ENCODE measurements at places on chromosomes 4 and X.

GRCh38 chr4:98627531-98628257, 30.7 kb downstream of the TSPAN5 start:
- DNase-seq = no peak

DNA sequence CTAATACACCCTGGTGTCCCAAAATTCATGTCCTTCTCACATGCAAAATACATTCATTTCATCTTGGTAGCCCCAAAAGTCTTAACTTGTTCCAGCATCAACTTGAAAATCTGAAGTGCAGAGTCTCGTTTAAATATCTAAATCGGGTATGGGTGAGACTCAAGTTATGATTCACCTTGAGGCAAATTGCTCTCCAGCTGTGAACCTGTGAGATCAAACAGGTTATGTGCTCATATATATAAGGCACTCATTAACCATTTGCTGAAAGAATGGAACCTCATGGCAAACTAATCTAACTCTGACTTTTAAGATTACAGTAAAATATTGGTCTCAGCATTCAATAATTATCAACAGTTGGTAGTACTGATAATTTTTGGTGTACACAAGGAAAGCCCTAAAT, 55.5 kb downstream of the PDLIM5 start:
- no peak for DNase-seq

DNA sequence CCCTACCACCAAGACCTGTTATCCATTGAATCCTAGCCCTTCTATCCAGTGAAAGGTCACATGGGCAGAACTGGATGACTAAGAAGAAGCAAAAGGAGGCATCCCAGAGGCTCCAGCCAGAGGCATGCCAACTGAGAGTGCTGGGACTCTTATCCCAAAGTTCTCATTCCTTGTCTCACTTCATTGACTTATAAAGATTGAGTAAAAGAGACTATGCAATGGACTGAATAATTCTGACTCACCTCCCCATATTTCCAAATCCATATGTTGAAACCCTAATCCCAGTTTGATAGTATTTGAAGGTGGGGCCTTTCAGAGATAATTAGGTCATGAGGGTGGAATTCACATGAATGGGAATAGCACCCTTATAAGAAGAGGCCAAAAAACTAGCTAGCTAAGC, 131.4 kb downstream of the COL25A1 start:
- no peak for DNase-seq

- peak; percentile 59 for DNase-seq
Observed at GRCh38 chr4:38782452-38783108, at the start of gene TLR10. Gene TLR10, minus strand, starts transcription at chr4:38782990. Its CDS starts 7,400 bp downstream, at chr4:38775590.

DNA sequence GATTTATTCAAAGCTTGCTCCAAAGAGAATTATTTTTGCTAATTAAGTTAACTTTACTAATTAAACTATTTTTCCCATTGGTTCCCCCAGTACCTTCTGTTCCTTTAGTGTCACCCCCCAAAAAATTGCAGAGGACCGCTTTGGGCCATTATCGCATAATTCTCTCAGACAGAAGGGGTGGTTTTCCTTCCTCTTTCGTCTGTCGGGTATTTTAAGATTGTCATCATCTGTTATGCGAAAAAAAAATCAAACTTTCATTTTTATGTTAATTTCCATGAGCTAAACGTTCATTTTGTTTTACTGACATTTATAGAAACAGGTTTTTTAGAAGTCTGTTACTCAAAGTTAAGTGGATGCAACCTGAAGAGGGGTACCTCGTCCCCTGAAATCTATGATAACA, 76.2 kb upstream of the DDX3X start:
- DNase-seq = no peak

DNA sequence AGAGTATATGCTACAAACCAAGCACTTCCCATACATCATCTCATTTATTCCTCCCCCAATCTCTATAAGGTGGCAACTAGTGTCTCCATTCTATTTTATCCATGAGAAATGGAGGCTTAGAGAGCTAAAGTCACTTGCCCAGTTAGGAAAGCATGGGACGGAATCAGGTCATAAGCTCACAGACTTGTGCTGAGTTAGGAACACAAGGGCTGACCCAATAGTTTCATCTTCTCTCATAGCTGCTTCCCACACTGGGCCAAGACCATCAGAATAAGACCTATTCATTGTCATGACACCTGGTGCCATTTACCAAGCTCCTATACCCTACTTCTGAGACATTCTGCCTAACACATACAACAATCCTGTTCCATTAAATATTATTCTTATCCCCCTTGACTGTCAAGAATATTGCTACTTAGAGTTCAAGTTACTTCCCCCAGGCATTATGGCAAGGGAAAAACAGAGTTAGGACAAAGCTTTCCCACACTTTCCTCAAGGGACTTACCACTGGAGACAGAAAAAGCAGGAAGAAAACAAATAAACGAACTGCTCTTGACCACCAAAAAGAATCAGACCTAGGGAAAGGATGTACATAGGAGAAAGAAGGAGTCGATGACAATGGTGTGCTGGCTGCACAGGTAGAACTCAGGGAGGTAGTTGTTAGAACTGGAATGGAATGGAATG, 167.8 kb downstream of the LDB2 start:
- no peak for DNase-seq

DNA sequence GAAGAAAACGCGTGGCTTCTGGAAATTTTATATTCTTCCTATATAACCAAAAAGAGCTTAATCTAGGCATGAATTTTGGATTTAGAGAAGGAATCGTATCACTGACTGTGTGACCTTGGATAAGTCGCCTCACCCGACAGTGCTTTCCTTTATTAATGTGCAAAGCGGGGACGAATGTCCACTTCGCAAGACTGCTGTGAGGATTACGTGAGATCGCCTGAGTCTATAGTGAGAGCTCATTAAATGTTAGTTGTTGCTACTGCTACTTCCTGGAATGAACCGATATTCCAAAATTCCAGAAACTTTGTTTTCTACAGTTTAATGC, 448 bp upstream of the TBC1D8B start:
- no peak for DNase-seq

DNA sequence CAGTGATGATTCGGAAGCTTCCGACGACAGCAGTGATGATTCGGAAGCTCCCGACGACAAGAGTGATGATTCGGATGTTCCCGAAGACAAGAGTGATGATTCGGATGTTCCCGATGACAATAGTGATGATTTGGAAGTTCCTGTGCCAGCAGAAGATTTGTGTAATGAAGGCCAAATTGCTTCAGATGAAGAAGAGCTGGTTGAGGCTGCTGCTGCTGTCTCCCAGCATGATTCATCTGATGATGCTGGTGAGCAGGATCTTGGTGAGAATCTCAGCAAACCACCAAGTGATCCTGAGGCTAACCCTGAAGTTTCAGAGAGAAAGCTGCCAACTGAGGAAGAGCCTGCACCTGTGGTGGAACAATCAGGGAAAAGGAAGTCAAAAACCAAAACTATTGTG, 14.2 kb downstream of the CXCR3 start:
- no peak for DNase-seq

DNA sequence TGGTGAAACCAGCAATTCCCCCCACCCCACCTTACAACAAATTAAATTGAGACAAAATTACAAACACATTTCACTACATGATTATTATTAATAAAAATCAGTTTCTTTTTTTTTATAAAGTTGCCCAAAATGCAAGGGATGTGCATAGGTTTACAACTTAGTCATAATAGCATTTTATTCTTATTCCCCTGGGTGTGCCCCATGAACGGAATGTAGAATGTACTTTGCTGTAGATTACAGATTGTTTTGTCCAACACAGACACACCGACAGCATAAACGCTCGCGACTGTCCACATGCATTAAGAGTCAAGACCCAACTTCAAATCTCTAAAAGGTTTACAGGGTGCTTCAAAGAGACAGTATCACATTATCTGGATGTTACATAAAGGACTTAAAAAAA, 72.3 kb downstream of the NYX start:
- no peak for DNase-seq

DNA sequence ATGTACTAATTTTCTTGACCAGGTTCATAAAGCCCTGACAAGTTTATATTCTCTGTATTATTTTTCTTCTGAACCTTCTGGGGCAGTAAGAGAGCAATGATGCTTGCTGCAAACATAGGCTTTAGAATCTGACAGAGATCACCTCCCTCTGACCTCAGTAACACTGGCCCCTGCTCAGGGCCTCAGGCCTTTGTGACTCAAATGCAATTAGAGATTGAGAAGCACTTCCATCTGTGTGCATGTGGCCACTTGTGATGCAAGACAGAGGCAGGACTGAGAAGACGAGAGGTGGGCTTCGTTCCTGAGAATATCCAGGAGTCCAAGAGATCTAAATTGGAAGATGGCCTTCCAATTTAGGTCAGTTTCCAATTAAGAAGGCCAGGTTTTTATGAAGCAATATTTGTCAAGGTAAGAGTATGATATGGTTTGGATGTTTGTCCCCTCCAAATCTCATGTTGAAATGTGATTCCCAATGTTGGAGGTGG, 82.8 kb upstream of the VEGFC start:
- DNase-seq = no peak

GRCh38 chr4:154720123-154720522, 23.7 kb upstream of the LRAT start:
- DNase-seq = no peak

DNA sequence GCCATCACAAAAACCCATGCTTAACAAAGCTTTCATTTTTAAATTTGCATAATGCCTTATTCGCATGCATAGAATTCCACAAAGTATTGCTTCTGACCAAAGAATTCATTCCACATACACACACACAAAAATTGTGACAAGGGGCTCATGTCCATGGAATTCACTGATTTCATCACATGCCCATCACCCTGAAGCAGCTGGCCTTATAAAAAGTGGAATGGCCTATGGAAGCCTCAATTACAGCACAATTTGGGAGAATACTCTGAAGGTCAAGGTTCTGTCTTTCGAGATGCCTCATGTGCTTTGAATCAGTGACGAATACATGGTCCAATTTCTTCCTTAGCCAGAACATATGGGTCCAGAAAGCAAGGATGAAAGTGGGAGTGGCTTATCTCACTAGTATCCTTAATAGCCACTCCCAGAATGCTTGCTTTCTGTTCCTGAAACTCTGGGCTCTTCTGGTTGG, 165.7 kb downstream of the KDR start:
- DNase-seq = no peak

GRCh38 chr4:57426779-57427395, 316.7 kb upstream of the IGFBP7 start:
- DNase-seq = peak; percentile 20

DNA sequence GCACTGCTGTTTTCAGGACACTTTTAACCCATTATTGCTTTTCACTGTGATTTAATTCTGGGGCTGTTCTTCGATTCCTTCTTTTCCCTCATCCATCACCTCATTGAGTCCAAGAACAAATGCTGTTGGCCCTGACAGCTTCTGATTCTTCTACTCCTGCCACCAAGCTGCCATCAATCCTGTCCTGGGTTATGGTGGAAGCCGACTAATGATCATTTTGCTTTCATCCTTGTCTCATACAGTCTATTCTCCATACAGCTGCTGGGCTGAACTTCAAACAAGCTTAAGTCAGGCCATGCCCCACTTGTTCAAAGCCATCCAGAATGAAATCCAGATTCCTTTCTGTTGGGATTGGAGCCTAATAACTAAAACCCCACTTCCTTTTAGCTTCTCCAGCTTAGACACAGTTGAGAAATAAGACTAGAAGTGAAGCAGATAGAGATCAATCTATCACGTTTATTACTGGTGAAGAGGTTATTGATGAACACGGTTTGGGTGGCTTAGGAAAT, 161.9 kb downstream of the STK32B start:
- DNase-seq = no peak

- DNase-seq = peak; percentile 60
Observed at GRCh38 chr4:110586131-110586850, 36.6 kb downstream of the PITX2 start.

GRCh38 chrX:111742018-111742417, 61.0 kb downstream of the ALG13 start:
- DNase-seq = no peak

DNA sequence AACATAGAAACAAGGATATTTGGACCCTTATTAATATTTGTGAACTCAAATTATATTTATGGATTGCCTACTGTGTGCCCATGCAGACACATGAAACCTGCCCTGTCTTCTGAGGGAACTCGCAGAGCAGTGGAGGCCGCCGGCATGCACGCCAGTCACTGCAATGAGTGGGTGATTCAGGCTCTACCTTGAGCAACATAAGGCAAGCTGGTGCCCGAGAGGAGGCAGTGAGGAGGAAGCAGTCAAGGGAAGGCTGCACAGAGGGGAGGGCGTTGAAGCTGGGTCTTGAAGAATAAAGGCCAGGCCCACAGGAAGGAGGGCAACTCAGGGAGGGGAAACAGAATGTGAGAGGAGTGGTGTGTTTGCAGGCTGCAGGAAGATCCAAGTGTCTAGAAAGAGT, 52.8 kb downstream of the PPEF2 start:
- DNase-seq = no peak

GRCh38 chrX:1316527-1316926, 20.1 kb upstream of the IL3RA start:
- no peak for DNase-seq

DNA sequence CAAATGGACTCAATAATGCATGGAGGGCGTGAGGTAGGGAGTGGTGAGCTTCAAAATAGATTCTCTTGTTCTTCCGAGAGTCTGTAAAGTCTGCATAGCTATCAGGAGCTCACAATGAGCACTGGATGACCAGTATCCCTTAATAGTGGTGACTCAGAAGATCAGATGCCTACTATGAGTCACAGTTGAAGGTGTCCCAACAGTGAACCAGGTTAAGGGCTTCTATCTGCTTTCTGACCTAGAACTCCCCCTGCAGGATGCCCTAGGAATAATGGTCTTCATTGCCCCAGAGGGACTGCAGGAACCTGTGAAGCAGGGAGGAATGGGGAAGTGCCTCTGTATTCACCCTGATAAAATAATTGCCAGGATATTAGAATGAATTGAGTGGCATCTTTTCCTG, 22.1 kb downstream of the DGKK start:
- peak; percentile 51 for DNase-seq

DNA sequence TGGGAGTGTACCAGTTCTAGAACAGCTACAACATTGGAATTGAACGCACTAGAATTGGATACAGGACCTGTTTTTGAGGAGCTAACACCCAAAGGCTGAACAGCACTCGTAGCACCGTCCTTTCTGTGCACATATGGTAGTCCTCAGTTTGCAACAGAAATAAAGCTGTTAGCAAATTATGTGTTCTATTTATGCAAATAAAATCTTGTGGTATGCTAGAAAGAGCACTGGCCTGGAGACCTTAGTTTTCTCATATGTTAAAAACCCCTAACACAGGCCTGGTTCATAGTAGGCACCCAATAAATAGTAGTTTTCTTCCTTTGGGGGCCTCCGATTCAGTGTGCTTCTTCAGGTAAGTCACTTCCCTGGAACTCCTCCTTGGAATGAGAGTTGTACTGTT, 140.3 kb downstream of the AR start:
- DNase-seq = no peak

- no peak for DNase-seq
Observed at GRCh38 chrX:8235026-8235425, 64.0 kb upstream of the VCX2 start.

- no peak for DNase-seq
Observed at GRCh38 chr4:139315221-139315675, 13.0 kb upstream of the NDUFC1 start.

DNA sequence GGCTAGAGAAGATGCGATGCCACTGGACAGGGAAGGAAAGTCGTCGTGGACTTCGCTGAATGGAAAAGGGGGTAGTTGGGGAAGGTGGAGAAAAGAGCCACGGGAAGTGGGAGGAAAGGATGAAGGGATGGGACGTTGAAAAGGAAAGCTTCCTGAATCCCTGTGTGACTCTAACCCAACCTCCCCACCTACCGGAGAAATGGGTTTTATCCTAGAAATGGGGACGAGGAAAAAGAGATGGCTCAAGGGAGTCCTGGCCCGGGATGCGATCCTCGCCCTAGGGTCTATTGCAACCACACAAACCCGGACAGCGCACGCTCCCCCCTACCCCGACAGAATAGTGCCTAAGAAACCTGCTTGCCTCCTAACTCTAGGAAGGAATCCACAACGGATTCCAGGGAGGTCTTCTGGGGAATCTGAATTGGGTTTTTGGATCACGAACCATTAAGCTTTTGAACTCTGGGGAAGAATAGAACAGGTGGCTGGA, 738 bp upstream of the TSPAN5 start:
- DNase-seq = no peak
